Small intestine (tissue), 16 donors: ENCODE measurements at places on chromosomes 12 and 14. TPM values are rescaled to one million over a fixed set of nuclear protein-coding genes. Genes with fewer than 3 reads are reported as not detected.

DNA sequence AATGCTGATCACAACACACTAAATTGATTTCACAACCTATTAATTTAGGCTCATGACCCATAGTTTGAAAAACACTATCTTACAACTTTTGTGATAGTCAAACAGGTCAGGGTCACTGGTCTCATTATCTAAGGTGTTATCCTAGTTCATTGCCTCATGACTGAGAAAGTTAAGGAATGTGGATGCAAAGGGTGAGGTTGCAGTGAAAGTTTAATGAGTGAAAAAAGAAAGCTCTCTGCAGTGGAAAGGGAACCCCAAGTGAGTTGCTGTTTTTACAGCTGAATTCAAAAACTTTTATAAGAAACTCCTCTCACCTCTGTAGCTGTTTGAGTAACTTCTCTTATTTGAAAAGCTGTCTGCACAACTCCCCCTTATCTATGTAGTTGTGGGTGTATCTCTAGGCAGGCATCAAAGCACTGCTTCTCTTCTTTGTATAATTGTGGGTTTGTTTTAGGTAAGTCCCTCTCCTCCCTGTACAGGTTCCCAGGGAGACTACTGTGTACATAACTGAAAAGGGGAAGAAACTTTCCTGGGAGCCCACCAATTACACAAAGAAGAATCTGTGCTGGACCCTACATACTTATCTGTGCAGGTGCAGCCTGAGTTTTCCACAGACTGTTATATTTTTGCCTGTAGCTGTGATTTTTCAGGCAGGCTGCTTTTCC lies 18.9 kb downstream of the DNAL1 start:
- H3K4me3 ChIP-seq = no peak overlapping the region
- peak; percentile 29 for DNase-seq
- H3K4me1 ChIP-seq = no peaks in the 10 kb centered on the region
- H3K27me3 ChIP-seq = no peaks in the 10 kb centered on the region
- no peaks in the 10 kb centered on the region for H3K36me3 ChIP-seq
- H3K27ac ChIP-seq = no peak overlapping the region

GRCh38 chr14:44163946-44164345 lies 343.1 kb downstream of the FSCB start:
- no peak for DNase-seq
- H3K4me1 ChIP-seq = no peaks in the 10 kb centered on the region
- no peak overlapping the region for H3K4me3 ChIP-seq
- no peaks in the 10 kb centered on the region for H3K36me3 ChIP-seq
- H3K27me3 ChIP-seq = no peaks in the 10 kb centered on the region

SAMD15 gene
- not detected for polyA plus RNA-seq

DNA sequence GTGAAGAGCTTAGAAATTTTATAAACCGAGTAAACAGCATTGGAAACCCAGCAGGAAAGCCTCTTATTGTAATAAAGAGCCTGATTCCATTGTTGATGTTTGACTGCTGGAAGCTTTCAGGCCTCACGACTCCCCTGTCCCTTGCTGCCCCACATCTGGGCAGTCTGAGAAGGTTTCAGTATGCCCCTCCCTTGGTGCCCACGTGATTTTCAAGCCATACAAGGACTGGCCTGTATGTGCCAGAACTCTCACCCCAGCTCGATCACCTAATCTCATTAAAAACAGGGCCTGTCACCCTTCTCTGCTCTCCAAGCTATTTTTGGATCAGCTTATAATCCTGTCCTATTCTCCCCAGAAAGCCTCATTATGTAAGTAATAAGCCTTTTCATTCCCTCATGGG lies 7.5 kb upstream of the PYROXD1 start:
- H3K27ac ChIP-seq = no peak overlapping the region
- no peak overlapping the region for H3K4me3 ChIP-seq
- peaks cover 8% of the 10 kb centered on the region for H3K27me3 ChIP-seq
- no peak for DNase-seq

- H3K36me3 ChIP-seq = no peaks in the 10 kb centered on the region
- no peak overlapping the region for H3K4me3 ChIP-seq
- no peaks in the 10 kb centered on the region for H3K27me3 ChIP-seq
- peak; percentile 19 for DNase-seq
- H3K4me1 ChIP-seq = no peaks in the 10 kb centered on the region
These were observed 169.4 kb downstream of the DACT1 start for GRCh38 chr14:58807191-58807590.

DNA sequence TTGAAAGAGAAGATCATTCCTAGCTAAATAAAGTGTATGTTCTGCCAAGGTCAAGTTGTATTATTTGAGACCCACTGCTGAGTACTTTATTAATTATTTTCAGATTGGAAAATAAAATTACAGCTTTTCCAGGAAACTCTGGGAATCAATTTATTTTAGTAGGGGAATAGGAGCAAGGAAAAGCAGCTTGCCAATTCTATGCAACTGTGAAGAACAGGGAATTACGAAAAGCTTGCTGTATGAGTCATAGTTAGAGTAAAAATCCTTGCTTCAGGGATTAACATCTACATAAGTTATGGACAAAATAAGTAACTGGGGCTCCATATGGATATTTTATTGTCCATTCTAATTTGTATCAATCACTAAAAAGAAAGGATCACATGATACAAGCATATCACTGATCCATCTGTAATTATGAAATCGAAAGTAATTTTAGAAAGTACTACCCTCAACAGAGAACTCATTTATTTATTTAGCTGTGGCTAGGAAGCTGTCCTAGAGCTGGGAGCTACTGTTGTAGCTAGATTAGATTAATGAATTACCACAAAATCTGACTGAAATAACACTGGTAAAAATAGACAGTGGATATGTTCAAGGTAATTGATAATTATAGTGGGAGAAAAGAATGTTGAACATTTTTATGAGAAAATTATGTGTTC lies 303.5 kb upstream of the NPAS3 start:
- no peaks in the 10 kb centered on the region for H3K4me1 ChIP-seq
- no peak overlapping the region for H3K27ac ChIP-seq
- no peaks in the 10 kb centered on the region for H3K36me3 ChIP-seq
- H3K27me3 ChIP-seq = no peaks in the 10 kb centered on the region

DNA sequence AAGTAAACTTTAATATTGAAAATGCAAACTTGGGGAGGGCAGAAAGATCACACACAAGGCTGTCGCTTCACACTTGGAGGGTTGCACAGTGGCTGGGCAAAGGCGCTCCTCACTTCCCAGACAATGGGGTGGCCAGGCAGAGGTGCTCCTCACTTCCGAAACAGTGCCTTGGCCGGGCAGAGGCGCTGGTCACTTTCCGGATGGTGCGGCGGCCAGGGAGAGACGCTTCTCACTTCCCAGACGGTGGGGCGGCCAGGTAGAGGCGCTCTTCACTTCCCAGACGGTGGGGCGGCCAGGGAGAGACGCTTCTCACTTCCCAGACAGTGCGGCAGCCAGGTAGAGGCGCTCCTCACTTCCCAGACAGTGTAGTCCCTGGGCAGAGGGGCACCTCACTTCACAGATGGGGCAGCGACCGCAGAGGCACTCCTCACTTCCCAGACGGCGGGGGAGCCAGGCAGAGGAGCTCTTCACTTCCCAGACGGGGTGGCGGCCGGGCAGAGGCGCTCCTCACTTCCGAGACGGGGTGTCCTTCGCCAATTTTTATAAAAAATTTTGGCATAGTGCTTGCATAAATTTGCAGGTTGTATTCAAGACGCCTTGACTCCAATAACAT lies 140.8 kb upstream of the PZP start:
- H3K27ac ChIP-seq = no peak overlapping the region
- no peaks in the 10 kb centered on the region for H3K4me1 ChIP-seq
- no peaks in the 10 kb centered on the region for H3K36me3 ChIP-seq
- DNase-seq = no peak
